AG08396 (cell line): ENCODE measurements at places on chromosomes 3 and 15.

DNA sequence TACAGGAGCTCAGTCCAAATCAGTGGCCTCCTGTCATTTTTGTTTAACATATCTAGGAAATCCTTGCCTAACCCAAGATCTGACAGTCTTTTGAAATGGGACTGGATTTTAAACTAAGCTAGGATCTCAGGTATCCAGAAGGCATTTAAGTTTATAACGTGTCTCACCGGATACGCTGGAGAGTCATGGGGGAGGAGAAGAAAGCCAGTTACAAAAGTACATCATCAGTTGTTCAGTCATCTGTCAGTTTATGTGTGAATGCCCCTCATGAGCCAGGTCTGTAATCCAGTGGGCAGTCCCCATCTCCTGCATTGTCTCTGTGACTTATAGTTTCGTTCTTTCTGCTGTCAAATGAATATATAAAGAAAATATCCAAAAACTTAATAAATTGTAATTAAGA, 44.4 kb downstream of the RAB7A start:
- no peak for DNase-seq

DNA sequence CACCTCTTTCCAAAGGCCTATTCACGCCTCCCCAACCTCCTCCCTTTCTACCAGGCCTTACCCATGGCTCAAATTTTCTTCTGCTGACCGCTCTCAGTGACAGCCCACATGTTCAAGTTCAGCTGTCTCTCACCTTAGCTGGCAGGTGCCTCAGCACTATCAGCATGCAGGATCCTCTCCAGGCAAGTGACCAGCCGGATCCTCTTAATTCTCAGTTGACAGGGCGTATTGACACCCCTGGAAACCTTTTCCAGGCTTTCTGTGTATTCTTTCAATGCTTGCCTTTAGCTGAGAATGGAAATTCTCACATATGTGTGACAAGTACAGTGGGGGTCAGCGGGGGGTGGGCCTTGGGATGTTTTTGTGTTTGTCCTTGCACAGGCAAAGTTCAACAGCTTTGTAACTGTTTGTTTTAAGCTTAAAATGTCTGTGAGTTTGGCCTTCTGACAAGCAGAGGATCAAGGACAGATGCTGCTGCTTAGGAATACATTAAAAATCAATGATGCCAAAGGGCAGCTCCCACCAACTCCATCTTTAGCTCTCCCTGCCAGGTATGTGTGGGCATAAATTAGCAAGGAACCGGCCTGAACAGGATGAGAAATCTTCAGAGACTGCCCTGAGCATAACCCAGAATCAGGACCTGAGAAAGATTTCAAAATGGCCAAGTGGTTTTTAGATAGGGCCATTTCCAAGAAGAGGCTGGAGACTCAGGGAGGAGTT, 17.4 kb upstream of the BDH1 start:
- DNase-seq = no peak

GRCh38 chr3:20375302-20375701, 189.3 kb upstream of the SGO1 start:
- DNase-seq = no peak

- DNase-seq = no peak
These were observed 12.9 kb upstream of the CPNE9 start for GRCh38 chr3:9690451-9691450.

- no peak for DNase-seq
These were observed 82.5 kb downstream of the AGBL1 start for GRCh38 chr15:86162172-86162591.

DNA sequence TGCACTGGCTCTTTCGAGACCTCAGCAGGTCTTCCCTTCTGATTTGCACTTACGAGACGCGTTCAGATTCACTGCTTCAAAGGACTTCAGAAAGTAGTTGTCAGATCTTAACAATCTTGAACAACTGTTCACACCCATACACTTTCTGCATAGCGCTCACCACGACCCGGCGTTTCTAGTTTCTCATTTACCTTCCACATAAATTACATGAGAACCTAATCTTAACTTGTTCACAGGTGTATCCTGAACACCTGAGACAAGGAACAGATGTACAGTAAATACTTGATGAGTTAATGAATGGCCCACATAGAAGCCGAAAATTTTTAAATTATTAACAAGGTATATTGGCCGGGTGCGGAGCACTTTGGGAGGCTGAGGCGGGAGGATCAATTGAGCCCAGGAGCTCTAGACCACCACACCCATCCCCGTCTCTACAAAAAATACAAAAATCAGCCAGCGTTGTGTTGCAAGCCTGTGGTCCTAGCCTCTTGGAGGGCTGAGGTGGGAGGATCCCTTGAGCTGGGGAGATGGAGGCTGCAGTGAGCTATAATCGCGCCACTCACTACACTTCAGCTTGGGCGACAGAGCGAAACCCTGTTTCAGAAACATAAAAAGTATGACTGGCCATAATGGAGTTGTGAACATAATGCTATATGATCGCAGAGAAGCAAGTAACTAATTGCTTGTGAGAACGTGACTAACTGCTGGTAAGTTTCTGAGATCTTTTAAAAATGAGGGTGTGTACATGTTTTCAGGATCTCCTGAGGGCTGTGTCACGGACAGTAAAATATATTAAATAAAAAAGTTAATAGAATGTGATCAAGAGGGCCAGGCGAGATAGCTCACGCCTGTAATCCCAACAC, 984 bp upstream of the SMARCC1 start:
- DNase-seq = no peak

- peak; percentile 83 for DNase-seq
These were observed 8.5 kb downstream of the SHOX2 start for GRCh38 chr3:158097593-158098308.

- DNase-seq = no peak
These were observed 124.7 kb upstream of the RAD18 start for GRCh38 chr3:9087831-9088413.

DNA sequence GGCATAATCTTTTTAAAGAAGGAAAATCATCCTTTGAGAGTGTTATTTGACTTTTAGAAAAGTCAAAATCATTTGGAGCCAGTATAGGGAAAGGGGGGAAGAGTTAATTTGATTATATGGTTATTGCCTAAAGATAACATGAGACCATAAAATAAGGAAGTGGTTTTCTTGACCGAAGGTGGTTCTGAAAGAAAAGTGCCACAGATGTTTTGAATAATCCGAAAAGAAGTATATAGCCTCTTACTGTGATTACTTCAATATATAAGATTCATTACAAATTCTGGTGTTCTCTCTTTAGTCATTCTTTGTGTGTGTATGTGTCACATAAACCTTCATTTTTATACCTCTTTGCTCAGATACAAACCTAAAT, 1.1 kb downstream of the DNAJB11 start:
- no peak for DNase-seq

DNA sequence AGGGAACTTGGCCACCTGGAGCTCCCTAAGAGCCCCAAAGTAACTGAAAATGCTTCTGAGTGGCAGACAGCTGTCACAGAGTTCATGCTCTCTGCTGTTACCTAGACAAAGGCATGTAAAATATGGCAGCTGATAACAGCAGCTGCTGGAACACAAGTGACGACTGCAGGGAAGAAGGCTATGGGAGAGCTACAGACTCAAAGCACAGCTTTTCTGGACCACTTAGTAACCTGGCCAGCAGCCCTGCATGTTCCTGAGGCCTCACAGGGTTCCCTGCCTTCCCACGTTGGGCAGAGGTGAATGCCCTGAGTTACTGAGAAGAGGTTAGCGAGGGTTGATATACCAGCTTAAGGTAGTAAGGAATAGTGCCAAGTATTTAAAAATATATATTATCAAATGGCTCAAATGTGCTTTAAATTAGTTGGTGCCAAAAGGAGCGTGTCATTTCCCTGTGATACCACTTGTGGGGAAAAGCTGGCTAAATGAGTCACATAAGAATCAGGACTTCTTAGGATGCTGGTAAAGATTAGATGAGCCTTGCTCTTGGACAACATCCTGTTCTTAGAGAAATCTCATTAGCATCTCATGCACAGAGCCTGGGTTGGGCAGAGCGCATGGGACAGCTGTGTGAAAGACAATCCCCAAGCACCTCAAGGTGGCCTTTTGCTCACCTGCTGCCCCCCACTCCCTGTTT, 76.4 kb upstream of the SCN5A start:
- peak; percentile 32 for DNase-seq

DNA sequence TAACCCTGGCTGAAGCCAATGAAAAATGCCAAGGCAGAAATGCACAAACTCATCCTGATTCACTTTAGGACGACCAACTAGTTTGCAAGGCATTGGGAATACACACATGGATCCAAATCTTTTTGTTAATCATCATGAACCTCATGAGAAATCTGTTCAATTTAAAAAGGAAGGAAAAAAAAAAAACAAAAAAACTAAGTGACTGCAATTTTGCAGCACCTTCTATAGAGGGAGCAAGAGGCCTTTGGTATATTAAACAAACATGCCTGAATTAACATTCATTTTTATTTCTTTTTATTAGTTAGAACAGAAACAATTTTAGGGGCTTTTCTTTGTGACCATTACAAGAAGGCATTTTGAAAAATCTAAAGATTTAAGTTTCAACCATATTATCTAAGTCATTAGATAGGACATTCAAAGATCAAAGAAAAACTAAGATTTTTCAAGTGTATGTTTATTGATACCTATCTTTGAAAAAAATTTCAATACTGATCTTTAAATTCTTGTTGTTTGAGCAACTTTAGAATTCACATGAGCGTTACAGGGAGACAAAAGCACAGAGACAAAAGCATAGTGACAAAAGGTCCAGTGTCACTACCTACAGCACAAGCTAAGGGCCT, 182.4 kb downstream of the CBLB start:
- DNase-seq = peak; percentile 13

GRCh38 chr3:190495354-190495753, 18.5 kb upstream of the IL1RAP start:
- no peak for DNase-seq

DNA sequence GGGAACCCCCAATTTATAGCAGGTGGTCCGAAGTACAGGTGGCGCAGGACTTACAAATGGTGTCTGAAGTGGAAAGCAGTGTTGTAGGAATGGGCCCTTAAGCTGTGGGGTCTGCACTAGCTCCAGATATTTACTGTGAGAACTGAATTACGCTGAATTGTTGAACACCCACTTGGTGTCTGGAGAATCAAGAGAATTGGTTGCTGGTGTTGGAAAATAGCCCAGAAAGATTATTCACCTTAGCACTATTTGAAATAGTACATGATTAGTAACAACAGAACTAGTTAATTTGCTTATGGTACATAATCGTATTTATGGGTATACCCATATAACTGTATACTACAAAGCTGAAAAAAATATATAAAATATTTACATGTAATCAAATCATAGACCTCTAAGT, 64.8 kb downstream of the ADAM10 start:
- no peak for DNase-seq

GRCh38 chr15:93058128-93058527, 30.9 kb downstream of the RGMA start:
- no peak for DNase-seq

GRCh38 chr3:148707601-148708380, 10.1 kb downstream of the AGTR1 start:
- no peak for DNase-seq

GRCh38 chr3:166071-166470, 30.5 kb upstream of the CHL1 start:
- no peak for DNase-seq

DNA sequence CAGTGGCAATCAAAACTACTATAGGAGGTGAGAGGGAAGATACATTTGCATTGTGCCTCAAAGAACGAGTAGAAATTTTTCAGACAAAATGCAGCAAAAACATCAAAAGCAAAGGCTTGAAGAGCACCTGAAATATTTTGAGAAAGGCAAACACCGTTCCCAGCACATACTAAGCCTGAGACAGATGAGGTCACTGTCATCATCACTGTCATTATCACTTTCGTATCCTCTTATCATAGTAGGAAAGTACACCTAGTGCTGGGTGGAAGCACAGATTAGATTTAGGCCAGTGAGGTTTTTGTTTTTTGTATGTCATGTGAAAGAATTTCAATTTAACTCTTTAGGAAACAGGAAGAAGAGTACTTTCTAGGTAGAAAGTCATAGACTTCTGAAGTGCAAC, 222.0 kb downstream of the GABRB3 start:
- no peak for DNase-seq

GRCh38 chr3:188807006-188807405, 364.8 kb upstream of the TPRG1 start:
- no peak for DNase-seq

- DNase-seq = no peak
These were observed 109.4 kb upstream of the SAMMSON start for GRCh38 chr3:69890084-69890483.

DNA sequence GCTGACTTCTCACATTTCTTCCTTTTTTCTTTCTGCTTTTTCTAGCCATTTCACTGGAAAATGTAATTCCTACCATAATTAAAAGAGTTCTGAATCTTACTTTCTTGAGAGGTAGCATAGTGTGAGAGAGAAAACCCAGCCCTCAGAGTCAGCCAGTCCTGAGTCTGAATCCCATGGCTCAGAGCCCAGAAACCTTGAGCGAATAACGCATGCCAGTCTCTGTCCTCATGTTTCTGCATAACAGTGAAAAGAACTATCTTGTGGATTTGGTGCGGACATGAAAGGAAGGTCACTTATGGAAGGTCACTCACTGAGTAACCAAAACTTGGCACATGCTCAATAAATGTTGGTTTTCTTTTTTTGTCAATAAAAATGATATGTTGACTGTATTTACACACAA, 29.3 kb upstream of the SLCO3A1 start:
- no peak for DNase-seq

GRCh38 chr15:56356616-56357015, 8.6 kb upstream of the TEX9 start:
- DNase-seq = no peak

GRCh38 chr3:128879125-128879969, at the start of gene ACAD9:
TSS of gene ACAD9 (plus strand) at chr3:128879620. CDS start at chr3:128879692, 72 bp downstream.
- DNase-seq = peak; percentile 100

- DNase-seq = no peak
These were observed 58.1 kb downstream of the SNX4 start for GRCh38 chr3:125461896-125462295.

DNA sequence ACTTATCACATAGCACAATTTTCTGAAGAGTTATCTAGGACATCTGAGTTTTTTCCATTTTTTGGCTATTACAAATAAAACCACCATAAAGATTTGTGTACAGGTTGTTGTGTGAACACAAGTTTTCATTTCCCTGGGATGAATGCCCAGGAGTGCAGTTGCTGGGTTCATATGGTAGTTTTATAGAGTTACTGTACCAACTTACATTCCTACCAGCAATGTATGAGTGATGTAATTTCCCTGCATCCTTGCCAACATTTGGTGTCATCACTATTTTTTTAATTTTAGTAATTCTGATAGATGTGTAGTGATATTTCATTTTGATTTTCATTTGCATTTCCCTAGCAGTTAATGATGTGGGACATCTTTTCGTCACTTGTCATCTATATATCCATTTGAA, 20.5 kb downstream of the FILIP1L start:
- DNase-seq = no peak

GRCh38 chr3:25182794-25183193, 245.3 kb upstream of the RARB start:
- DNase-seq = no peak
